ENCODE measurements at places on chromosomes 4 and X. TPM values are rescaled to one million over a fixed set of nuclear protein-coding genes. Genes with fewer than 3 reads are reported as not detected.

The HMGB3 gene
- polyA plus RNA-seq = 33.7 TPM

The SPATA18 gene
- 7.2 TPM for polyA plus RNA-seq

The USP46 gene
- polyA plus RNA-seq = 21.8 TPM

The TMEM31 gene
- 0.10 TPM for polyA plus RNA-seq

The TRIM60 gene
- not detected for polyA plus RNA-seq

The CLIC2 gene
- polyA plus RNA-seq = 6.3 TPM

The AFM gene
- not detected for polyA plus RNA-seq

The SMIM14 gene
- 25.9 TPM for polyA plus RNA-seq

The CT45A10 gene
- not detected for polyA plus RNA-seq

GRCh38 chr4:105002278-105002677 lies 144.4 kb upstream of the TET2 start:
- no peaks in the 10 kb centered on the region for H3K36me3 ChIP-seq
- H3K27ac ChIP-seq = no peak overlapping the region
- H3K4me3 ChIP-seq = no peak overlapping the region
- no peaks in the 10 kb centered on the region for H3K27me3 ChIP-seq

DNA sequence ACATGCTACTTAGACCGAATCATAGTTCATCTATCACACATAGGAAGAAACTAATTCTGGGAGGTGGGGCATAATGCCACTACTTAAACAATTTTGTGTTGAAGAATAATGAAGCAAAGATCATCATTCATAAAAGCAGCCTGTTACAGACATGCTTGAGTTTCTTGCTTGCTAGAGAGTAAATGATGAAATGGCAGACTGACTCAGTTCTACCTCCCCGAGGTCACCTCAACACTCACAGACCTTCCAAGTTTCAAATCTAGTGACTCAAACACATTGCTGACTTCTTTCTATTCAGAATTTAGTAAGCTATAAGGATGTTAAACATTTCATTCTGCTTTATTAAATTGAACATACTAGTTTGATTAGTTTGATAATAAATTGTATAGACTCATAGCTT lies 636.5 kb upstream of the FRG1 start:
- no peak overlapping the region for H3K27ac ChIP-seq
- H3K4me3 ChIP-seq = no peak overlapping the region
- DNase-seq = no peak
- H3K4me1 ChIP-seq = no peaks in the 10 kb centered on the region

GRCh38 chr4:109495514-109495913 lies 61.9 kb downstream of the SEC24B start:
- DNase-seq = no peak
- H3K27me3 ChIP-seq = no peaks in the 10 kb centered on the region
- peaks cover 10% of the 10 kb centered on the region for H3K36me3 ChIP-seq
- no peak overlapping the region for H3K27ac ChIP-seq
- no peaks in the 10 kb centered on the region for H3K4me1 ChIP-seq
- no peak overlapping the region for H3K4me3 ChIP-seq

DNA sequence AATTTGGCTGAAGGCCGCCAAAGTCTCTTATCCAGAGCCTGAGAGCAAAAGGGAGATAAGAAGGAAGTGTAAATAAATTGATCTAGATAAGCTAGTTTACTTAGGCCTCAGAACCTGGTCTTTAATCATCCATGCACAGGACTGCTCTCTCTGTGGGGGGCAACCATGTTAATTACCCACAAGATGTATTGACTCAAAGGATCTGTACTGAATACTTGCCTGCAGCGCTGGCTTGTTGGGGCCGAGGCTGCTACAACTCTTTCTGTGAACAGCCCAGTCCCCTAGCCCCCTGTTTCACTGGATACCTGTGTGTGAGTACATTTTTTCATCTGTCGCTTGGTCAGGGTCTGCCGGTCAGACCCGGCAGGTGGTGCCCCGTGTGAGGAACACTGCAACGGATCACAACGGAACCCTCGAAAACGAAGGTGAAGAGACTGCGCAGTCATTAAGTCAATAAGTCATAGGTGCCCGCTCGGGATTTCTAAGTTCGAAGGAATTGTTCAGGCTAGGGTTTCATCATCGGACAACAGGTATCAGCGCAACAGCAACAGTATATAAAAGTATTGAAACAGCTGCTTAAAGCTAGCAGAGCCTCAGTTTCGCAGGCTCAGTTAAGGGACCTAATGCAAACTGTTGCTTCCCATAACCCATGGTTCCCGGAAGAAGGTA lies 8.3 kb downstream of the MAGEA11 start:
- H3K36me3 ChIP-seq = no peaks in the 10 kb centered on the region
- no peaks in the 10 kb centered on the region for H3K4me1 ChIP-seq
- DNase-seq = peak; percentile 15
- H3K4me3 ChIP-seq = no peak overlapping the region

DNA sequence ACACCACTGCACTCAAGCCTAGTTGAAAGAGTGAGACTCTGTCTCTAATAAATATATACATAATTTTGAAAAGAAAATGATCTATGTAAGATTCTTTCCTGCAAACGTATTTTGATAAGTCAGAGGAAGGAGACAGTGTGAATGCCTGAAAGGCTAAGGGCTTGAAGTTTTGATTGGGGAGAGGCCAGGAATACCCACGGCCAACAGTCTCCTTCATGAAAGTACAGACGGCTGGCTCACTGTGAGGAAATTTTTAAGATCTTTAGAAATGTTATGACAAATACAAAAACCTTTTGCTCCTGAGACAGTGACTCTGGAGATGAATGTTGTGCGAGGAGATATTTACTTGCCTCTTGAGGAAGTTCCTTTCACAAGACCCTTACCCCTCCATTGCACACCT lies 111.4 kb upstream of the KLHL13 start:
- peaks cover 3% of the 10 kb centered on the region for H3K4me1 ChIP-seq
- DNase-seq = no peak
- no peaks in the 10 kb centered on the region for H3K27me3 ChIP-seq
- H3K36me3 ChIP-seq = no peaks in the 10 kb centered on the region

DNA sequence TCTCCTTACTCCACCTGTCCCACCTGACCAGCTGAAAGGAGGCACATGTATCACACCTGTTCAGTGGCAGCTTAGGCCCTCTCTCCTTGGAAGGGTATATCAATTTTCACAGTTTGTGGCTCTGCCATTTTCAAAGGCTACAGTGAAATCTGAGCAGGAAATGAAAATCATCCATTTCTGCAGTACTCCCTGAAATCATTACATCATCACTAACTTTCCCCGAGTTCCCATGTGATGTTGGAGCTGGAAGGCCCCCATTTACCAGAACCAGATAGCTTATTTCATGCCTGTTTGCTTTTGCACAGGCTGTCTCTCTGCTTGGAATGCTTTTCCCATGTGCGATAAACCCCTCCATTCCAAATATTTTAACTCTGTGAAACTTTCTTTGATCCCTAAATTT lies 31.0 kb upstream of the STX18 start:
- H3K4me3 ChIP-seq = no peak overlapping the region
- DNase-seq = no peak
- H3K36me3 ChIP-seq = no peaks in the 10 kb centered on the region
- no peak overlapping the region for H3K27ac ChIP-seq
- no peaks in the 10 kb centered on the region for H3K27me3 ChIP-seq
- H3K4me1 ChIP-seq = peaks cover 6% of the 10 kb centered on the region

GRCh38 chr4:680928-681645 lies 6.7 kb downstream of the MYL5 start:
- peak; percentile 37 for DNase-seq
- no peaks in the 10 kb centered on the region for H3K27me3 ChIP-seq
- H3K4me1 ChIP-seq = no peaks in the 10 kb centered on the region
- no peaks in the 10 kb centered on the region for H3K36me3 ChIP-seq

DNA sequence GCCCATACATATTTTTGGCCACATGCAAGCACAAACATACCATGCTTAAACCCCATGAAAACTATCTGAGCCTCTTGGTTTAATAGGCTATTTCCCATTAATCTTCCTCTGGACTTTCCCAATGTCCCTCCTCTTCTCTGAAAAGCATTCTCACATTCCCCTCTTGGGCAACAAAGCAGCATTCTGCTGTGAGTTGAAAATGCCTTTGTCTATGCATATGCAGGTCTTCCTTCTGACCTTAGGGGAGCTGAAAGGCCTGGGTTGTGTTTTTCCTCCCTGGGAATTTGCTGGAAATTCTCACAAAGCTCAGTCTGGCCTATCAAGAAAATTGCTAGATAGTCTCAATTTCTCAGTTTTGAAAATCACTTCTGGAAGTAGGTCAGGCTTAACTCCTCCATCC lies 4.2 kb downstream of the VSIG4 start:
- no peaks in the 10 kb centered on the region for H3K27me3 ChIP-seq
- H3K27ac ChIP-seq = no peak overlapping the region
- no peaks in the 10 kb centered on the region for H3K4me1 ChIP-seq
- no peak for DNase-seq

DNA sequence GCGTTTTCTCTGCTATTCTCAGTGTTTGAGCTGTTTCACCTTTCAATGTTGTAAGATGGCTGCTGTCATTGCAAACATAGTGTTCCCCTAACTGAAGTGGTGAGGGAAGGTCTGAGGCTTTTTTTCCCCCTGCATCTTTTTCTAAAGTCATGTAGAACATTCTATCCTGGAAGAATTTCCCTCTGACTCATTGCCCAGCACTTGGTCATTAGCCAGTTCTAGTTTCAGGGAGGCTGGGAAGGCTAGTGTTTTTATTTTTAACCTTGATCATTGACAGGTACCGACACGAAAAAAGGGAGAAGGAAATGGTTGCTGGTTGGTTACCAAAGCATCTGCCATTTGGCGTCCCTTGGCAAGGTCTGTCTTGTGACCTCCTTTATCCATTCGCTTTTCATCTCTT lies 6.6 kb downstream of the LANCL3 start:
- H3K4me1 ChIP-seq = no peaks in the 10 kb centered on the region
- H3K4me3 ChIP-seq = no peak overlapping the region
- H3K27ac ChIP-seq = no peak overlapping the region
- H3K36me3 ChIP-seq = no peaks in the 10 kb centered on the region
- DNase-seq = peak; percentile 27

DNA sequence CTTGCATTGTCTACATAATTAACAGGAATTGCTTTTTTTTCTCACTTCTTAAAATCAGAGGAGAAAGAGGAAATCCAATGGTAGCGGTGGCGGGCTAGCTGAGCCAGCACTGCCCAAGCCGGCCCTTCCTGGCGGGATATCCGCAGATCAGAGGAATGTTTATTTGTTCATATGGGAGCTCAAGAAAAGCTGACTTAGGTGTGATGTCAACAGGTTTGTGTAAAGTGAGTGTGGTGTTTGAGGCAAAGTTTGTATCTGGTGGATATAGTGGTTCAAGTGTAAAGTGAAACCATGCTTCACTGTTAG lies 466 bp upstream of the SLC39A8 start:
- peak; percentile 6 for DNase-seq
- H3K27ac ChIP-seq = no peak overlapping the region
- peak overlapping the region; percentile 81 for H3K4me3 ChIP-seq
- H3K36me3 ChIP-seq = no peaks in the 10 kb centered on the region
- H3K27me3 ChIP-seq = peaks cover 2% of the 10 kb centered on the region
- no peaks in the 10 kb centered on the region for H3K4me1 ChIP-seq

- DNase-seq = no peak
- no peaks in the 10 kb centered on the region for H3K4me1 ChIP-seq
- no peaks in the 10 kb centered on the region for H3K36me3 ChIP-seq
Measured at GRCh38 chr4:98746936-98747335, 88.5 kb upstream of the TSPAN5 start.

GRCh38 chr4:123462007-123462406 lies 65.4 kb downstream of the SPRY1 start:
- no peak overlapping the region for H3K4me3 ChIP-seq
- H3K4me1 ChIP-seq = no peaks in the 10 kb centered on the region
- DNase-seq = no peak
- H3K36me3 ChIP-seq = no peaks in the 10 kb centered on the region
- no peaks in the 10 kb centered on the region for H3K27me3 ChIP-seq
- no peak overlapping the region for H3K27ac ChIP-seq

DNA sequence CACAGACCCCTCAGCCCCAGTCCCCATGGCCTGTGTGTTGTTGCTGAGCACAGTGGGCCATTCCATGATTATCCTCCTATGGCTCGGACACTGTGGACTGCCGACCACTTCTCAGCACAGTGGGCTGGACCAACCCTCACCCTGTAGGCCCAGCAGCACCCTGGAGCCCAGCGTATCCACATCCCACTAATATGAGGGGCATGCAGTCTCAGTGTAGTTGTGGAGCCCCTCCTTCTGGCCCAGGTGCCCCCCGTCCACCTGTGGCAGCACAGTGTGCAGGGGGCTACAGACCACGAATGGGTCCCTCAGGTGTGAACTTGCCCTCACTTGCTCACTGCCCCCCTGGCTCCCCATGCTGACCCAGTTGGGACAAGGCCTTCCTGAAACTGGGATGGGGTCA lies 7.9 kb downstream of the SPON2 start:
- peaks cover 10% of the 10 kb centered on the region for H3K4me1 ChIP-seq
- no peak for DNase-seq
- no peaks in the 10 kb centered on the region for H3K27me3 ChIP-seq
- H3K27ac ChIP-seq = no peak overlapping the region
- H3K4me3 ChIP-seq = no peak overlapping the region

GRCh38 chr4:31549256-31549655 lies 829.1 kb downstream of the PCDH7 start:
- no peaks in the 10 kb centered on the region for H3K4me1 ChIP-seq
- H3K27me3 ChIP-seq = no peaks in the 10 kb centered on the region
- DNase-seq = no peak

GRCh38 chr4:105712766-105713165 lies 4.2 kb downstream of the GSTCD start:
- DNase-seq = no peak
- H3K4me3 ChIP-seq = no peak overlapping the region

DNA sequence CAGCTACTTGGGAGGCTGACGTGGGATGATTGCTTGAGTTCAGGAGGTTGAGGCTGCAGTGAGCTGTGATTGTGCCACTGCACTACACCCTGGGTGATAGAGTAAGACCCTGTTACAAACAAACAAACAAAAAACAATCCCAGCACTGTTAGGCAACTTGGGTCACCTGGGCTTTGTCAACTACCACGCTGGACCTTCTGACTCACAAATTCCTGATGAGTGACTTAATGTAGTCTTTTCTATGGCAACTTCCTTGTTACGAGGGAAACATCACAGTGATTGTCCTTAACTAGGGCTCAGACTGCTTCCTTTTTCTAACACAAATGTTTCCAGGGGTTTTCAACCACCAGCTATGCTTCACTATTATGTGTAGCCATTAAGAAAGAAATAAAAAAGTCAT lies 128.8 kb upstream of the GPC4 start:
- no peaks in the 10 kb centered on the region for H3K36me3 ChIP-seq
- no peak overlapping the region for H3K4me3 ChIP-seq
- H3K27me3 ChIP-seq = no peaks in the 10 kb centered on the region
- H3K27ac ChIP-seq = no peak overlapping the region
- no peaks in the 10 kb centered on the region for H3K4me1 ChIP-seq
- DNase-seq = peak; percentile 62

- DNase-seq = peak; percentile 65
- peak overlapping the region; percentile 53 for H3K4me3 ChIP-seq
- H3K27ac ChIP-seq = no peak overlapping the region
Measured at GRCh38 chr4:182143086-182143821, 99.9 kb upstream of the TENM3 start.

DNA sequence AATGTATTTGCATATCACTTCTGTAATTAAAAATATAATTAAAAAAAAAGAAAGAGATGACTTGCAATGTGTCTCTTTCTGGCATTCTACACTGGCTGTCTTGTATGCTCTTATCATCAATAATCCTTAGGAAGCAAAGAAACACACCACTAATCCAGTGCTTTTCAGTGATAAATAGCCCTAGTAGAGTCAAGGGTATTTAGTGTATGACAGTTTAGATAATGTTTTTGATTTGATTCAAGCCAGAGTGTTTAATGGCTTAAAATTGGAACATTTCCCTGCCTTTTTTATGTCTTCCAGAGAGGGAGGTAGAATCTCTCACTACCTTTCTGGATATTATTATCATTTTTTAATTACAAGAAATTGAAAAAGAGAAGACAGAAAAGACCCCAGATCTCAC lies 48.6 kb upstream of the CXCL8 start:
- H3K4me3 ChIP-seq = no peak overlapping the region
- no peaks in the 10 kb centered on the region for H3K27me3 ChIP-seq
- no peak for DNase-seq
- no peaks in the 10 kb centered on the region for H3K4me1 ChIP-seq
- no peaks in the 10 kb centered on the region for H3K36me3 ChIP-seq
- H3K27ac ChIP-seq = no peak overlapping the region

All from fibroblast of lung (primary cell).